CD4-positive, alpha-beta T cell treated with Interleukin-12 subunit alpha and Interleukin-12 subunit beta, for 1 hour (primary cell): ENCODE measurements at places on chromosomes 4 and X.

DNA sequence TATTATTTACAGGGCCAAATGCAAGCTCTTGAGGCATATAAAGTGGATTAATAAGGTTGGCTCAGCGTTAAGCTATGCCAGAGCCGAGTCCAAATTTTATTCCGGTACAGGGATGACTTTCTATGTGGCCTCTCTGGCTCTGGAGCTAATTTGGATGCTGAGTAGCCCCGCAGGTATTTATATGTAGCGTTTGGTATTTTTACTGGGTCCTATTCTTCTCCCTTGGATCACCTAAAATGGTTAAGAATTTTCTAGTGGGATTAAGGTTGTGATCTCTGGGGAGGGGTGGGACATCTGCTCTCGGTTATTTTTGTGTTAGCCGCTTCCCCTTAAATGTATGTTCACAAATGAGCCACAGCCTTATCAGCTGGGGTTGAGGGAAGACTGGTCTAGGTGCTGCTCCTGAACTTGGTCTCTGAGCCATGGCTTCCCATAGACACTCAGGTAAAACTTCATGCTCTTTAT lies 49.4 kb downstream of the FHL1 start:
- DNase-seq = no peak

DNA sequence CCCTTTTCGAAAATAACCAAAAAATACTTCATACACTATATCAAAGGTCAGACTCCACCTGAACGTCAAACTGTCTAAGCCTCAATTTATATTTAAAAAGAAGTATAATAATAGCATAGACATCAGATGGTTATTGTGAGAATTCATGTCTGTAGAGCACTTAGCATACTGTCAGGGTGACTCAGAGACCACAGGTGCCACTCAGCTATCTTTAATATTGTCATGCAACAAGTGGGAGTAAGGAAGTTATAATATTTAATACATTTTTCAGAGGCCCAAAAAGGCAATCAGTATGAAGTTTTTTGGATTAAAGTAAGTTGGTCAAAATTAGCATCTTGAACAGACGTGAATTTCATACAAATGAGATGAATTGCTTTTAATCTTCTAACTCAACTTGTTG lies 93.3 kb downstream of the PHOX2B start:
- no peak for DNase-seq

GRCh38 chr4:26727844-26728243 lies 132.8 kb upstream of the STIM2 start:
- no peak for DNase-seq

DNA sequence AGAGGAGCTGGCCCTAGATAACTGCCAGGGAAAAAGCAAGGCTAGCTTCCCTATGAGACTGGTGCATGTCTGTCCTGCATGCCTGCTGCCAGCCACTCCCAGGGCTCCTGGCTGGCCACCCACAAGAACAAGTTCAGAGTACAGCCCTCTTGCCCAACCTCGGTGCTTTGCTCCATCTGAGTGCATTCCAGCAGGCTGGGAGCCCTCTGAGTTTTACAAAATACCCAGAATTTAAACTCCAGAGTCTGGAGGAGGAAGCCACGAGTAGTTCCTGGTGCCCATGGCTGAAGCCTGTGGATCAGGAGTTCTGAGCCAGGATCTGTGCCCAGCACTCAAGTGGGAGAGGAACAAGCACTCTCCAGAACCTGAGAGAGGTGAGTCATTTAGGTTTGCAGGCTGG lies 111.6 kb downstream of the MAGEE2 start:
- DNase-seq = no peak

- DNase-seq = no peak
Observed at GRCh38 chr4:119804404-119804803, 175.8 kb upstream of the PDE5A start.

GRCh38 chr4:140150886-140151698 lies 2.9 kb downstream of the MAML3 start:
- DNase-seq = peak; percentile 74

- DNase-seq = no peak
Observed at GRCh38 chrX:146435472-146435871, 374.1 kb upstream of the CXorf51B start.

DNA sequence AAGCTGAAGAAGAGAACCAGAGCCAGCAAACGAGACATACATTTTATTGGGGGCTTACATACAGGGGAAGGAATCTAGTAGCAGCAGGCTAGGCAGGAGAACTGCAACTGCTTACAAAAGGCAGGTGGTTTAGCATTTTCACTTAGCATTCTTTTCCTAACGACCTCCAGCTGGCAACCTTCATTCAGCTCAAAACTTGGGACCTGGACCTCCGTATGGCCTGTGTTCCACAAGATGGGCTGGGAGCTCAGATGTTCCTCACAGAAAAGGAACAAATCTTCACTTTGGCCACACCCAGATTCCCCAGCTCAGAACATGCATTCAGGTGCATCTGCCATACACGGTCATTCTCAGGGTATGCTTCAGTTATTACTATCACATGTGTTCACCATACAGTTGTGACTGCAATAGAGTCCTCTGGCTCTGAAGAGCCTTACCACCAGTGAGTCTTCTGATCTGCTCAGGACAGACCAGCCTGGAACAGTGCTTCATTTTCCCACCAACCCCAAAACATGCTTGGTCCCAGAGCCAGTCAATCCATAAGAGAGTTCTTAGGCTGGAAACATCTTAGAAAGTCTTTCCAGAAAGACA lies 29.6 kb upstream of the AP1AR start:
- DNase-seq = no peak

DNA sequence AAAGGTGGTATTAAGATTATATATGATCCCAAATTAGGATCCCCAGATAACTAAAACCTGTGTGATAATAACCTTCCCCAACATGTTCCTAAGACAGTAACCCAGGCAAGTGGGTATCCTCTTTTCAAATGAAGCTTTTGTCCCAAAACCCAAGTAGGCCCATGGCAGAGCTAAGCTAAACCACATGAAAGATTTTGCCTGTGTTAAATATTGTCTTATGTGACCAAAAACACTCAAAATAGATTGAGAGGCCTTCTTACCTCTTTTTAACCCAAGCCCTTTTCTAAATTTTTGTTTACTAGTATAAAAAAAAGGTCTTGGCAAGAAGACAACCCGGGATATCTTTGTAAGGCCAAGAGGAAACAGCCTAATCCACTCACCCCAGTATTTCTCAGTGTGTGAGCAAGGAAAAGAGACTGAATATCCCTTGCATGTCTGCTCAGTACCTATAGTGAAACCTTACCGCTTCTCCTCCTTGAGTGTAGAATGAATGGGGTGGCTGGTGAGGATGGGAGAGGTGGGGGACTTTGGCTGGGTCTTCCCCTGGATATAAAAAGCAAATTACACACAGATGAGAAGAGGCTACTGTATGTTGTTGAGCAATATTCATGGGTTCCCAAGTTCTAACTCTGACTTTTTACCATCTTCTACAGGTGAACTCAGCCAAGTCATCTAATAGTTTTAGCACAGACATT lies 188.8 kb upstream of the BMP3 start:
- no peak for DNase-seq

- no peak for DNase-seq
Observed at GRCh38 chrX:84165711-84166110, 22.3 kb downstream of the RPS6KA6 start.

GRCh38 chr4:175954685-175955084 lies 111.0 kb upstream of the WDR17 start:
- DNase-seq = no peak

GRCh38 chr4:86058621-86059020 lies 301.2 kb downstream of the MAPK10 start:
- DNase-seq = no peak

DNA sequence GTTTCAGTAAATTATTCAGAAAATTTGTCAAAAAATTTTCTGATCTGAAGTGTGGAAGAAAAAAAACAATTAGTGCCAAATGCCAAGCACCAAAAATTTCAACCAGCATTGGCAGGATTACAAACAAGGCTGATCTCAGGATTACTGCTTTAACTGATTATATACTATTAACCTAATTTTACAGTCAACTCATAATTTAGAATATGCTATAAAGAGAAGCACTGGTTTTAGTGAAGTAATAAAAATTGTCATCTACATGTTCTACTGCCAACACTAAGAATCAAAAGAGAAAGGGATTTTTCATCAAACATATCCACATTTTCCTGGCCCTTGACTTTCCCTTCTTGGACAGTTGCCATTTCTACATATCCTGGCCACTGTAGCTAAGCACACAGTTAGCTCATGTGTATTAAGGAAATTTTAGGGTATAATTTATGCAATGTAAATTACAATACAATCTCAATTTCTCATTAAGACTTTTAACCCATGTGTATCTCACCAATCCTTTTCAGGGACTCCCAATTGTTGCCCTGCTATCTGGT lies 33.8 kb downstream of the THOC2 start:
- no peak for DNase-seq

DNA sequence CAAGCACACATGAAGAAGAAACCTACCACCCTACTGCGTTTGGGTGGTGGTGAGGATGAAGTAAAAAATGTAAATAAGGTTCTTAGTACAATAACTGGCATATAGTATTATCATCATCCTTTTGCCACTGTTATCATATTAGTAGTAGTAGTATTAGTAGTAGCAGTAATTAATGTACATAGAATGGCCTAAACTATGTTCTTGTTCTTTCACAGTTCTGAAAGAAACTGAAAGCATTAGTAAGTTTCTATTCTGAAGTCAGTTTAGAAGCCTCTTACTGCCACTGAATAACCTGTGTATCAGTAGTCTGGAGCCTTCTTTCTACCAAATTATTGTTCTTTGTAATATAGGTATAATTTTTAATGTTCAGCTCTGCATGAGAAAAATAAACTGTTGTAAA lies 21.0 kb downstream of the COL4A6 start:
- no peak for DNase-seq

DNA sequence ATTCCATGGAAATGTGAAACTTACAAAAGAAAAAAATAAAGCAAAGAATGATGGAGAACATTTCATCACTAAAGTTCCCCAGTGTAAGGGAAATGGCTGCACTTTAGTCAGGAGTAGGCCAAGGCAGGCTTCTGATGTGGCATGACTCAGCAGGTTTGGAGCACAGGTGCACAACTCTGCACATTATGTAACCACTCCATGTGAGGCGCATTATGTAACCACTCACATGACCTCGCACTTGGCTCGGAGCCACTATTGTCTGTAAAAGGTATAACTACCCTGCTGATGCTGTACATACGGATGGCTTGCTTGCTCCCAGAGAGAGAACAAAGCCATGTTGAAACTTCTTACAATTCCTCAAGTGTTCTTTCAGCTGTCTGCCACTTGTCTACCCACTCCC lies 727.6 kb downstream of the TRAM1L1 start:
- peak; percentile 2 for DNase-seq

DNA sequence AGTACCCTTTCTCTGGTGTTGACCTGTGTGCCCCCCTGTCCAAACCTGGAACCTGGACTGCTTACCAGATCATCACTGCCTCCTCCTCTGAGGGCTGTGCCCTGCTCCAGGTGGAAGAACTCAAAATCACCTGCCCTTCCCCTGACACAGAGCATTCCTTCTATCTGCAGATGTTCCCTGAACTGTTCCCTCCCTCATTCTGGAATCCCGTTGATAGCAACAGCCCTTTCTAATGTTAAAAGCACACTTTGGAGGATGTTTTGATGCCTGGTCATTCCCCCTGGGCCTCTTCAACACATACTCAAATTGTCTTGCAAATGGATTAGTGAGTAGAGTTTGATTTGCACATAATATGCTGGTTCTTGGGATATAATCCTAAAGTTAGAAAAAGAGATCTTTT lies 225.8 kb downstream of the FGF13 start:
- no peak for DNase-seq

GRCh38 chrX:28979877-28980276 lies 392.6 kb downstream of the IL1RAPL1 start:
- DNase-seq = no peak

- DNase-seq = no peak
Observed at GRCh38 chr4:113978561-113979147, 793 bp downstream of the ARSJ start.

GRCh38 chr4:80184053-80184824 lies 13.1 kb upstream of the PRDM8 start:
- DNase-seq = peak; percentile 94

DNA sequence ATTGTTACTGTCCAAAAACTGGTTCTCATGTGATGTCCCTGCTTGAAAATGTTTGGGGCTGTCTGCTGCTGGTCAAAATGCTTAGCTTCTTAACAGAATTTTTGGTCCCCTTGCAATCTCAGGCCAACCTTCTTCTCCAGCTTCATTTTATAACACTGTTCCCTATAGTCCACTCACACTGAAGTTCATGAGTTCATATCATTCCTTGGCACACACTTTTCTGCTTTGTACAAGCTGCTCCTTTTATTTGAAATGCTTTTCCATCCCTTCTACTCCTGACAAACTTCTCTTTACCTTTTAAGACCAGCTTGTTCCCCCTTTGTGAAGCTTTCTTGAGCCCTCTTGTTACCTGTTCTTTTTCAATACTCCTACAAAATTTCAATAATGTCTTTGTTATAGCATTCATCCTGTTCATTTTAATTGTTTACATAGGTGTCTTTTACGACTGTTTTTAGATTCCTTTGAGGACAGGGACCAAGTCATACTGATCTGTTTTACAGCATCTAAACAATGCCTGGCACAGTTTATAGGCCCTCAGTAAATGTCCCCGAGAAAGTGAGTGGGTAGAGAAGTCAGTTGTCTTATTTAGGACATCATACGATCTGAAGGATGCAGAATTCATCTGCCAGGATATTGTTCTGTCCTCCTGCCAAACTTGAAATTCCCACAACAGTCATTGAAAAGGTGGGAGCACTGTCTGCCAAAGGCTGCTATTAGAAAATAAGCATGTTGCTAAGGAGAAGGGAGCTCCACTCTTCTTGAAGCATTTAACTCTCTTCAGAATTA lies 134.4 kb upstream of the BMPR1B start:
- DNase-seq = no peak

GRCh38 chr4:185587030-185587426 lies 51.7 kb upstream of the PDLIM3 start:
- no peak for DNase-seq

GRCh38 chr4:121765368-121765705 lies 373 bp upstream of the SMIM43 start:
- DNase-seq = no peak

GRCh38 chr4:56757261-56757746 lies 64.2 kb downstream of the SPINK2 start:
- peak; percentile 26 for DNase-seq

DNA sequence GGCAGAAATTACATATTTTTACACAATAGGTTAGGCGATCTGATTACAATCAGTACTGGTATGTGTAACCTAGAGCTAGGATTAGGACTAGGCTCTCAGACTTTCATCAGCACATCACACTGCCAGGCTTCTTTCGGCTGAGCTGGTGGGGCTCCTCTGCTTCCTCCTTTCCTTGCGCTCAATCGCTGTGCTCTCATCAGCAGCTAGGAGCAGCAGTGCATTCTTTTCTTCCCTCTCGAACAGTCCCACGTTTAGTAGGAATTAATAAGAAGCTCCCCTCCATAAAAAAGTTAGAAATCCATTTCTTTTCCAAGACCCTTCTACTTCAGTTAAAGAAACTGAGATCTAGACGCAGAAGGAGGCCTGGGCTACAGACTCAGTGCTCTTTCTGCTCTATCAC lies 350.4 kb downstream of the SPRY1 start:
- DNase-seq = no peak

DNA sequence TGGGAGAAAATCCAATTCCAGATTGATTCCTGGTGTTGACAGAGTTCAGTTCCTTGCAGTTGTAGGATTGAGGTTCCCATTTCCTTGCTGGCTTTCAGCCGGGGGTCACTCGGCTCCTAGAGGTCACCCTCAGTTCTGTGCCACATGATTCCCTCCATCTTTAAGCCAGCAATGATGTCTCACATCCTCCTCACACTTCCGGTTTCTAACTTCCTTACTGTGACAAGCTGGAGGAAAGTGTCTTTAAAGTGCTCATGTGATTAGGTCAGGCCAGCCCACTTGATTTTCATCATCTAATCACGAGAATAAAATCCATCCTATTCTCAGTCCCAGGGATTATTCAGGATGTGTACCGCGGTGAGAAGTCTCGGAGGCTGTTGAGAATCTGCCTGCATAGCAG lies 19.4 kb upstream of the SMIM31 start:
- DNase-seq = no peak
